Activated naive CD4-positive, alpha-beta T cell treated with anti-CD3 and anti-CD28 coated beads, Interleukin-2, amount 10 ng/mL, durations not matched to agents 5 hours and 36 hours (primary cell): ENCODE measurements at places on chromosomes 1 and 21. TPM values are rescaled to one million over a fixed set of nuclear protein-coding genes. Genes with fewer than 3 reads are reported as not detected.

Gene SUCO
- 31.3 TPM for total RNA-seq

Gene NBPF1
- 2.6 TPM for total RNA-seq

Gene CRYAA
- not detected for total RNA-seq

Gene S100A12
- total RNA-seq = not detected

Gene CYP4Z1
- total RNA-seq = not detected

Gene IL23R
- total RNA-seq = 0.13 TPM

Gene KCNC4
- total RNA-seq = 8.0 TPM

Gene DIP2A
- 61.0 TPM for total RNA-seq

Gene POGK
- 33.3 TPM for total RNA-seq

Gene KIF21B
- 109 TPM for total RNA-seq

Gene CCDC190
- not detected for total RNA-seq

Gene KAZN
- 0.48 TPM for total RNA-seq

Gene CRABP2
- 0.71 TPM for total RNA-seq

Gene TMCO2
- 0.38 TPM for total RNA-seq

Gene SYCP1
- total RNA-seq = not detected

Gene KCNJ6
- not detected for total RNA-seq

Gene PCP4
- not detected for total RNA-seq

Gene LCE1B
- total RNA-seq = not detected

Gene CGN
- total RNA-seq = 0.30 TPM

Gene NRAS
- 45.8 TPM for total RNA-seq

Gene SLC25A34
- 1.9 TPM for total RNA-seq

Gene CLDN8
- total RNA-seq = not detected

Gene C1orf185
- not detected for total RNA-seq
